Cardiac muscle cell (in vitro differentiated cells and primary cell): ENCODE measurements at places on chromosomes 1 and 21. TPM values are rescaled to one million over a fixed set of nuclear protein-coding genes. Genes with fewer than 3 reads are reported as not detected.

DNA sequence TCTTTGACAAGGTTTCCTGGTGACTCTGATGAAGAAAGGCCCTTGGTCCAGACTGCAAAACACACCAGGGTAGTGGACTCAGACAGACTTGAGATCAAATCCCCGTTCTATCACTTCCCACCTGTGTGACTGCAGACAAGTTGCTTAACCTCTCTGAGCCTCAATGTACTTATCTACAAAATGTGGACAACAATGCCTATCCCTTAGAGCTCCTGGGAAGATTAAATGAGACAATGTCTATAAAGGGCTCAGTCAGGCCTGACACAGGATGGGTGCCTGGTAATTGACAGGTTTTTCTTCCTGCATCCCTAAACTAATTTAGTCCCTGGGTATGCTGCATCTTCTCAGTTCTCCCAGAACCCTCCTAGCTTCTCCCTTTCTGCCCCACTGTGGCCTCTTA lies 37.9 kb upstream of the ZBTB40 start:
- peaks cover 12% of the 10 kb centered on the region for H3K4me1 ChIP-seq
- H3K27ac ChIP-seq = no peak overlapping the region
- no peak for DNase-seq
- no peak overlapping the region for H3K4me3 ChIP-seq
- H3K27me3 ChIP-seq = peaks cover 37% of the 10 kb centered on the region

DNA sequence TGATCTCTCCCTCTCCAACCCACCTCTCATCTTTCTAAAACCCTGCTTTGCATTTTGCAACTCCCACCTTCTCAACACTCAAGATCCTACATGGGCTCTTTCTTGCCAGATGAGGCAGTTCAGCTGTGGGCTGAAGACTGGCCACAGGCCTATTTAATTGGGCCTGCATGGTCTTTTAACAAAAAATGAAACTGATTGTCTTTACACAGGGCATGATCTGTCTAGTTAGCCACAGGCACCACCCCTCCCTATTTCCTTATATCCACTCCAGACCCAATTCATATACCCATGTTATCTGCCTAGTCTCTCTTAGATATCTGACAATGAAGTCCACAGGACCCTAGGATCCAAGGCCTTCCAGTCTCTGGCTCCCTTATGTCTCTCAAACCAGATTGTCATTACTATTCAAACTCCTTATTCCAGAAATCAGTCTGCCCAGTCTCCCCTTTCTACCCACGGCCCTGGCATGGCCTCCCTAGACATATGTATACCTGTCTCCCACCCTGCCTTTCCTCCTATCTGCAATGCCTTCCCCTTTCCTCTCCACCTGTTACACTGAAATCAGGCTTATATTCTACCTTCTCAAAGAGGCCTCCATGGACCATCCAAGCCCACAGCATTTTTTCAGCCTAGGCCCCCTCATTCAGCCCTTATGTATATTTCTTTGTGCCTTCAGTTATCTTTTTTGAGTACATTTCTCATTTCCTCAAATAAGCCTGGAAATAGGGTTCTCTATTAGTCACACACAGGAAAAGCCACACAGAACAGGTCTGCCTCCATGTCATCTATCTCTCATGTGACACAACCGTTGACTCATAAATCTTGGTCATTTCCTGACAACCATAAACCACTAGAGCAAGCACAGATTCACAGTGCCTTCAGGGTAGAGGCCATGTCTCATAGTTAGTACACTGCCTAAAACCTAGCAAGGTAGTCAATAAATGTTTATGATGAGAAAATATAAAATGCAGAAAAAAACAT lies 39.0 kb downstream of the LPAR3 start:
- no peaks in the 10 kb centered on the region for H3K36me3 ChIP-seq
- no peak overlapping the region for H3K27ac ChIP-seq

DNA sequence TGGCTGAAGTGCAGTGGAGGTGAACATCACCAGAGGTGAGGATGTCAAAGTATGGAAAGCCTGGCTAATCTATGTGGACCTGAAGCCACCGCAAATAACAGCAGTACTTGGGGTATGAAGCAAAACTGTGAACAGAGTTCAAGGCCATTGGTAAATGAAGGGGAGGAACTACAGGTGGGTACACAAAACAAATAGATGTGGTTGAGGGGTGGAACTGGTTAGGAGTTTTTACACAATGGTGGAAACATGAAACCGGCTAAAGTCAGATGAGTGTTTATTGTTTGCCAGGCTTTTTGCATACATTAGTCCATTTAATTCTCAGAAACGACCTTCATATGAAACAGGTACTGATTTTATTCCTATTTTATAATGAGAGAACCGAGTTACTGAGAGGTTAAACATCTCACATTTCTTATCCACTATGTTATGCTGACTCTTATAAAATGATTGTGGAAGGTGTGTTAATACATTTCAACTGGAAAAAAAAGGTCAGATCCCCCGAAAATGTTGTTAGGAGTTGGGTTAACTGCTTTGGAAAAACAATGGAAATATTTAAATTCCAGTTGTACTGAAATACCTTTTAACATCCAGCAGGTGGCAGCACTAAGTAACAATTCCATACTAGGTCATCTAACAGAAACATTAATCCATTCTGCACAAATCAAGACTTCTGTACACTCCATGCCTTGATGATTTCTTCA lies 44.3 kb upstream of the GTF2B start:
- H3K27ac ChIP-seq = no peak overlapping the region
- H3K4me3 ChIP-seq = no peak overlapping the region
- peak; percentile 64 for DNase-seq
- H3K27me3 ChIP-seq = no peaks in the 10 kb centered on the region
- peaks cover 25% of the 10 kb centered on the region for H3K36me3 ChIP-seq
- H3K4me1 ChIP-seq = no peaks in the 10 kb centered on the region

The CCDC17 gene
- total RNA-seq = 2.9 and 7.5 TPM in 2 replicates

The C1orf141 gene
- total RNA-seq = not detected in 2 replicates

The PITHD1 gene
- 71.7 and 99.6 TPM in 2 replicates for total RNA-seq
